ENCODE measurements at places on chromosomes 4 and X.

DNA sequence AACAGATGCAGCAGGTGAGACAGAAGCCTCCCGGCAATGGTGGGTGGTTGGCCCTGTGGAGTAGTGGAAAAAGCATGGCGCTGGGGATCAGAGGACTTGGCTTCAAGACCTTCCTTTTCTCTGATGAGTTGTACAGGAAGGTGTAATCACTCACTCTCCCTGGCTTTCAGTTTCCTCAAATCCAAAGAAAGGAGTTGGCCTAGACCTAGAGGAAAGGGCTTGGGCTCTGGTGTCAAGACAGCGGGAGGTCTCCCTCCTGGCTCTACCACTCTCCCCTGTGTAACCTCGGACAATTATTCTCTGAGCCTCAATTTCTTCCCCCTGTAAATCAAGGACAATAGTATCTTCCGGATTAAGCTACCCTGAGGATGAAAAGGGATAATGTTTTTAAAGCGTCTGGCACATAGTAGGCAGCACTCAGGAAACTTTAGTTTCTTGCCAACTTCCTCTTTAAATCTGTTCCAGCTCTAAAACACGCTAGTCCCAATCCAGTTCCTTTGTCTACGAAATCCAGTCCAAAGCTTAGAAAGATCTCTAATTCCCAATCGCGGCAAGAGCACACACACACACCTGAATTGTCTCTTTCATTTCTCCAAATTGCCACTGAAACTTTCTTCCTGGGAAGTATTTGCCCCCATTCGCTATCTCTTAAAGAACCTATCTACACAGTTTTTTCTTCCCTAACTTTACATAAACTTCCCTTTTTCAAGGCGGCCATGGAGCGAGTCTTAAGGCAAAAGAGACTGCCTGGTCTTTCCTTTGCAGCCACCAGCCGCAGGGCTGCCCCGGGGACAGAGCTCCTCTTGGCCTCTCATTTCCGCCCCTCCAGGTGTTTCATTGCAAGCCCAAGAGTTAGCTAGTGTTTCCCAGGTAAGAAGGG, 29.9 kb upstream of the GPC4 start:
- DNase-seq, result no peak

DNA sequence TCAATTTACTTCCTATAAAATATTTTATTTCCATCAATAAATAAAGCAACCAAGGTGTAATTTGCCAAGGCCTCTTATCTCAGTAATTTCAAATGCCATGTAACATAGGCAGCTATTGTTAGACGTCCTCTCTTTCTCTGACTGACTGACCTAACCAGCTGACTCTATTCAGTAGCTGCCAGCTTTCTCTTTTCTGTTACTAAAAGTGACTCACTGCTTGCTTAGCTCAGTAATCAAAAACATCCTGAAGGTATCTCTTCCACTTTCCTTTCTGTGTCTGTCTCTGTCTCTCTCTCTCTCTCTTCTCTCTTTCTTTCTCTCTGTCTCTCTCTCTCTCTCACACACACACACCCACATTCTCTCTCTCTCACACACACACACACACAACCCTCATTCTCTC, 134.2 kb downstream of the SPOCK3 start:
- no peak for DNase-seq

DNA sequence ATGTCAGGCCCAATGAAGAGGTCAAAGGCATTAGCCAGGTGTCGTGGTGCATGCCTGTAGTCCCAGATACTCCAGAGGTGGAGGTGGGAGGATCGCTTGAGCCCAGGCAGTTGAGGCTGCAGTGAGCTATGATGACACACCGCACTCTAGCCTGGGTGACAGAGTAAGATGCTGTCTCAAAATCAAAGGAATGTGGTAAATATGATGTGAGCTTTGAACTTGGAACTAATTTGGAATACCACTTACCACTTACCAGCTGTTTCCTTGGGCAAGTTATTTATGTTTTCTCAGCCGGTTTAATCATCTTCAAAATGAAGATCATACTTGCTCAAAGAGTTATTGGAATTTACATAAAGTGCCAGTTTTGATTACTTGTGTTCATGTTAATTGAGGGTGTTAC, 23.8 kb upstream of the SEPSECS start:
- DNase-seq, result no peak

GRCh38 chrX:151793886-151794285, 59.3 kb downstream of the CNGA2 start:
- no peak for DNase-seq

DNA sequence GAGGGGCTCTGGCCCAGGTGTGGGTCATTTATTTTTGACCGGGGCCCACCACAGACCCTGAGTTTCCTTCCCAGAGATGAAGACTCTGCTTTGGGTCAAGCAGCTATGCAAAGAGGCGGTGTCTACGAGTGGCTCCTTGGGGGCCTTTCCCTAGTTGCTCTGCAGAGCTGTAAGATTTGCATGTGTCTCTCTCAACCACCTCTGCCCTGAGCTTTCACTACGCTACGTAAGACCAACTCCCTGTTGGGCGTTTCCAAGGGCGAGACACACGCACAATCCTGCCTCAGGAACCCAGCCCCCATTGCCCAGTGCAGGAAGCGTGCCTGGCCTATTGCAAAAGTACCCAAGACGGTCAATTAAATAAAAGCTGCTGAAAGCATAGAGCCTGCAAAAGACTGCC, 10.0 kb upstream of the ANOS1 start:
- no peak for DNase-seq

DNA sequence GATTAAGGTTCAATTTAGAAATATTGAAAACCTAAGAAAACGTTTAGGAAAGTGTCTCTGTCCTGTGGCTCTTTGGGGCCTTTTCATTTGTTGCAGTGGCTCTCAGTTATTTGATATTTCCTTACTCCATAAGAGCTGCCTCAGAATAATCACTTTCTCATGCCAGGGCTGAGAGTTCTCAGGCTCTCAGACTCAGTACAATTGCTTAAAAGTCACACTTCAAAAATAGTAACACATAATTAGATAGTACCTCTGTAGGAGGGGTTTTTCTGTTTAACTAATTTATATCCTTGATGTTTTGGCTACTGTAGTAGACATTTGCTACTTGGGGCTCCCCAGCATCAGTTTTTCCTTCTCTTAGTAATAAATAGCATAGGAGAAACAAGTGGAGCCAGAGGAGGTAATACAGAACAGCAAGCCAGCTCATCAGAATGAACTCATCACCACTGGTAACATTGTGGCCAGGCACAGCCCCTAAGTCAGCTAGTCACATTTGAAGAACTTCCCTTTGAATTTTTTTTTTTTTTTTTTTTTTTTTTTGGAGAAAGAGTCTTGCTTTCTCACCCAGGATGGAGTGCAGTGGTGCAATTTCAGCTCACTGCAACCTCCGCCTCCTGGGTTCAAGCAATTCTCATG, 8.0 kb upstream of the HNRNPD start:
- DNase-seq, result no peak

GRCh38 chr4:71006203-71006907, 12.9 kb downstream of the DCK start:
- DNase-seq, result no peak

DNA sequence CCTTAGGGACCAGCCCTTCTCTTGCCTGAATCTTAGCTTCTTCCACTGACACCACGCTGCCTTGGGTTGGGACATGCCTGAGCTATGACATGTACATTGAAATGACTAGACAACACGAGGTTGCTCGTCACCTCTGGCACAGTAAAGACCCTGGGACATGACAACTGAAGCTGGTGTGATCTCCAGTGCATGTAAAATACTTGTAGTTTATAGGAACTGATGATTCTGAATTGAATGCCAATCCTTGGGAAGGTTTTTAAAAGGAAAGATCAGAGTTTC, 100.7 kb upstream of the PGRMC2 start:
- DNase-seq, result no peak

DNA sequence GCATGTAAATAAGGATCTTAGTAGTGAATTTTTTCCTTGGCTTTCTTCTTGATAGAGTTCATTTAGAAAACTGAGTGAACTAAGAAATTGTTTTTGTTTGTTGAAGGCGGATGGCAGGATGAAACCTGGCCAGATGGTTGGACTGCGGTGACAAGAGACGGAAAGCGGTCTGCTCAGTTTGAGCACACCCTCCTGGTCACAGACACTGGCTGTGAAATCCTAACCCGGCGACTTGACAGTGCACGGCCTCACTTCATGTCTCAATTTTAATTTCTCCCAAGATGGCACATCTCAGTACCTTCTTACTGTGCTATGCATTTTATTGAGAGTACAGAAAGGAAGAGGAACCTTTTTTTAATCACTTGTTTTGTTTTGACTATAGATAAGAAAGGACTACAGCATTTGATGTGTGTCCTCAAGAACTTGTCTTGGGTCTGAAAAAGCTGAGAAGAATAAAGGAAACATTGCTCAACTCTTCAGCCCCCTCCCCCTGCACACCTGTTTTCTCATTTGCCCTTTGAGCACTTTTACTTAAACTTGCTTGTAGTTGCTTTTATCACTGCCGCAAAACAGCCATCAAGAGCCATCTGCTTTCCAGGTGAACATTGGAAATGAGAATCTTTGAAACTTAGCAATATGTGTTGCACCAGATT, 27.4 kb downstream of the ADH5 start:
- DNase-seq, result no peak

DNA sequence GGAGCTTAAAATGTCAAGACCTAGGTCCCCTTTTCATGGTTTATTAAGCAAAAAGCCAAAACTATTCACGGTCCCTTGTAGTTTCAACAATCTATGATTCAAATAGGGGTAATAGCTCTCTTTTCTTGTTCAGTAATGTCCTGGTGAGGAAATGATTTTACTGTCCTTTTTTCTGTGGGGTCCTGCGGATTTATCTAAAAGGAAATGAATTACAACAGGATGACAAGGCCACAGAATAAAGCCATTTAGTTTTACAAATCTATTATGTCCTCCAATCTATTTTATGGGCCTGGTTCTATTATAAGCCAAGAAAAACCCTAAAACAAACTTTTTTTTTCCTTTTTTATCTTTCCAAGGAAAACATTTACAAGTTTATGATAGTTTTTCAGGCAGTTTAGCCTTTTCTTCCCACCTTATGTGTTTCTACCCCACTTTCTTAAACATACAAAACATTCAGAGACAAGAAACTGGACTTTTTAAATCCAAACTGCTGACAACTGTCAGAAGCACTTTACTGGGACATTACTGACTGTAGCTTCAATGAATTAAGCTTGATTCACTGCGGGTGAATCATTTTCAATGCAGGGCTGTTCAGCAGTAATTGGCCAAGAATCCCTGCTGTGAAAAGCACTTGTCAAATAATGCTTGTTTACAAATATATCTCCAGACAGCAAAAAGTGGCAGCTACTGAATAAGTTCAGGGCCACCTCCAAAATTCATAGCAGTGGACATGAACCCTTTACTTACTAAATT, 4.3 kb downstream of the EPHA5 start:
- no peak for DNase-seq

Measured in stimulated activated CD4-positive, alpha-beta T cell treated with anti-CD3 and anti-CD28 coated beads, Interleukin-4, amount 100 ng/mL, for 48 hours (primary cell).